Activated CD4-positive, alpha-beta T cell treated with anti-CD3 and anti-CD28 coated beads, Interleukin-2, amount 50 U/mL, for 24 hours (primary cell): ENCODE measurements at places on chromosomes 2 and 18.

GRCh38 chr2:239639421-239640185 is 238.8 kb upstream of the HDAC4 start:
- DNase-seq: no peak

- no peak for DNase-seq
These were observed 8.0 kb downstream of the AGFG1 start for GRCh38 chr2:227479865-227480475.

- no peak for DNase-seq
These were observed 148.3 kb downstream of the PLCL1 start for GRCh38 chr2:197952540-197953202.

DNA sequence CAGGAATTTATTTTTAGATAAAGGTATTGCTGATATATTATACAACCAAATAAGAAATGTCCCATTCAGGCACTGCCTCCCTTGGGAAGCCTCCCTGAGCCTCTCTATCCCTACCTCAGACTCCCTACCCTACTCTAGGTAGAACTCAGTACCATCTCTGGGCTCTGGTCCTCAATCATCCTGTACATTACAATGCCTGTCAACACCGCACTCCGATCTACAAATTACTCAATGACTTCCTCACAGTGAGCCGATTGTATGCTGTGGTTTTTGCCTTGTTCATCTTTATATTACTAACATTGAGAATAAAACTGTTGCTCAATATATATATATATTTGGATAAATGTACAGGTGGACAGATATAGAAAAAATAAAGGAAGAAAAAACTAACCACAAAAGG is 207.5 kb downstream of the STK39 start:
- DNase-seq: no peak

- no peak for DNase-seq
These were observed 17.3 kb downstream of the CIB4 start for GRCh38 chr2:26623541-26624495.
